ENCODE measurements at places on chromosomes 5 and 9.
A peak's percentile ranks its signal among the peaks of the same experiment; 100 is the strongest.

- peak overlapping the region; percentile 40 for H3K27ac ChIP-seq
- H3K36me3 ChIP-seq, result peaks cover 42% of the 10 kb centered on the region
- no peak overlapping the region for H3K4me3 ChIP-seq
- no peaks in the 10 kb centered on the region for H3K27me3 ChIP-seq
- DNase-seq, result no peak
Observed at GRCh38 chr9:120490888-120491595, 88.9 kb downstream of the CDK5RAP2 start.

DNA sequence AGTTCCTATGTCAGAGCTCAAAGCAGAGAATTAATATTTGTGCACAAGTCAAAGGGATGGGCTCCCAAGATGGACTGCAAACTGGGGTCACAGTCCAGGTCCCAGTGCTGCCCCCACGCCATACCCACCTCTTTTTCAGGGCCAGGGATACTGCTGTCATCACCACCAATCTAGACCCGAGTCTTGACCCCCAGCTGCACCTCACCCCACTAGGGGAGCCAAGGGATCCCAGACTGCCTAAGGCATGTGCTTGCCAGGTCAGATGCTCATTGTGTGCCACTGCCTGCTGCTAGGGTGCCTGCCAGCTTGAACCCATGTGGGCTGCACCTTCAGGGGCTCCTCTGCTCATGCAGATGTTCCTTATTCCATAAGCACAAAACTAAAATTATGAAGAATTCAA is 215.6 kb upstream of the NREP start:
- H3K27me3 ChIP-seq, result peaks cover 4% of the 10 kb centered on the region
- H3K4me3 ChIP-seq, result no peak overlapping the region
- no peaks in the 10 kb centered on the region for H3K36me3 ChIP-seq
- H3K27ac ChIP-seq, result no peak overlapping the region
- H3K4me1 ChIP-seq, result no peaks in the 10 kb centered on the region
- DNase-seq, result no peak

DNA sequence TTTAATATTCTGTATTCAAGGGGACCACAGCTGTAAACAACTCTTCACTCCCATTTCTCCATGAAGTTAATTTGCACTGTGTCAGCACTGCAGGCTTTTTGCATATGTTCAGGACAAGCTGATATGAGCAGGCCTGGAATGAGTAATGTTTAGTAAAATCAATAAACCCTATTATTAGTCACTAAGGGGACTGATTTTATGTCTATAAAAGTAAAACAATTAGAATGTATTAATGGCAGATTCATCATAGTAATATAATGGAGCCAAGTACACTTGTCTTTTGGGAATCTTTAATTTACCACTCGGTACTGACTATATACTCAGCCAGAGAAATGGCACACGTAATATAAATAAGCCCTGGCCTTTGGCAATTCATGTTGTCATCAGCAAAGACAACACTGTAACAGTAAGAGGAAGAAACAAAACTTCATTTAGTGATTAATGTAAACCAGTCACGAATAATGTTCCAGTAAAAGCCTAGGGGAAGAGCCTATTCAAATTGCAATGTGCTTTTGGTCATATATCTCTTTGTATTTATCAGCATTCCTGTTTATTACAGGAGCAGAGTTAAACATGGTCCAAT is 111.6 kb downstream of the ZNF608 start:
- H3K4me3 ChIP-seq, result no peak overlapping the region
- no peak overlapping the region for H3K27ac ChIP-seq
- no peaks in the 10 kb centered on the region for H3K36me3 ChIP-seq

GRCh38 chr5:69001627-69002026 is 92.2 kb upstream of the SLC30A5 start:
- no peaks in the 10 kb centered on the region for H3K36me3 ChIP-seq
- no peak for DNase-seq
- H3K27me3 ChIP-seq, result peaks cover 7% of the 10 kb centered on the region
- no peaks in the 10 kb centered on the region for H3K4me1 ChIP-seq
- H3K27ac ChIP-seq, result no peak overlapping the region

DNA sequence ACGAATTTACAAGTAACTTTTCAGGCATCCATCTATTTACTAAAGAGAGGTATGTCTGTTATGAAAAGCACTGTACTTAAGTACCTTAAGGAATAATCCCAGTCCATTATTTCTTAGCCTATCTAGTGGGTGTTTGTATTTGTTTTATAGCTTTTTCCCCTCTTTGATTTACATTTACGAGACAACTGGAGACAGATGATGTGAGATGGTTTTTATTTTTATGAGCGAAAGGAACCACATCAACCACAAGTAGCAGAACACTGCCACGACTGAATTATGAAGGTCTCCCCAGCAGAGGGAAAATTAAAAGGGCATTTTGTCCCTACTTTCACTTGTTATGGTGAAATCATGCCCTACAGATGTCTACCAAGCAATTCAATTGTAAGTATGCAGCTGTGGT is 357.8 kb downstream of the NFIB start:
- H3K27me3 ChIP-seq, result no peaks in the 10 kb centered on the region
- no peak for DNase-seq
- no peaks in the 10 kb centered on the region for H3K36me3 ChIP-seq
- H3K27ac ChIP-seq, result no peak overlapping the region

All from T-helper 2 cell treated with Interferon-gamma antibody and Interleukin-4, amounts not matched to agents 5 μg/mL and 100 μg/mL, for 36 hours (primary cell).